Cardiac septum (tissue), 1 donor: ENCODE measurements at places on chromosomes 3 and 15.

DNA sequence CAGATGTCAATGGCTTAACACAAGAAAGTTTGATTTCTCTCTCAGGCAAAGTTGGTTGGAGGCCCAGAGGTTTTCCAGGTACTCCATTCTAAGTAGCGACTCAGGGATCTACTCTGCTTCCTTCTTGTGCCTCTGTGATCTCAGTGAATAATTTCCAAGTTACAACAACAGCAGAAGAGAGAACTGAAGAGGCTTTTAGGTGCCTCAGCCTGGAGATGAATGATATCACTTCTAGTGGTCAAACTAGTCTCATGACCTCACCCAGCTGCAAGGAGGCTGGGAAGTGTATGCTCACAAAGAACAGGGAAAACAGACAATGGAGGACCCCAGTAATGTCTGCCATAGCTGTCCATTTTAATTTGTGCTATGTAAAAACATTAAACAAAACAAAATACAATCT, 4.6 kb upstream of the PRICKLE2 start:
- no peak for DNase-seq

GRCh38 chr3:46442576-46443530, 21.9 kb downstream of the LTF start:
- DNase-seq, result no peak

DNA sequence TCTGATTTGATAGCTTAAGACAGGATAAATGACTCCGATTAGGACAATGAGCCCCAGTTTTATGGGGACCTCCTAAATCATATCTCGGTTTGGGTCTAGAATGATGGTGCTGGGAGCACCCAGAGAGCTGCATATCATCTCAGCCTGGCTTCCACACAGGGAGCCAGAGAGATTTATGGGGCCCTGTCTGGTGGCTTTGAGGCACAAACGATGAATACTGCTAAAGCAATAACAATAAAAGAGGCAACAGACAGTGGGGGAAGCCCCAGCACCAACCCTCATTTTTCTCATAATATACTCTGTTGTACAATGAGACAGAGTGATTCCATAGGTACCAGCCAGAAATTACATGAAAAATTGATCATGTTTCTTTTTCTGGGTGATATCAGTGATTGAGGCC, 889.0 kb upstream of the CFAP20DC start:
- DNase-seq, result no peak

DNA sequence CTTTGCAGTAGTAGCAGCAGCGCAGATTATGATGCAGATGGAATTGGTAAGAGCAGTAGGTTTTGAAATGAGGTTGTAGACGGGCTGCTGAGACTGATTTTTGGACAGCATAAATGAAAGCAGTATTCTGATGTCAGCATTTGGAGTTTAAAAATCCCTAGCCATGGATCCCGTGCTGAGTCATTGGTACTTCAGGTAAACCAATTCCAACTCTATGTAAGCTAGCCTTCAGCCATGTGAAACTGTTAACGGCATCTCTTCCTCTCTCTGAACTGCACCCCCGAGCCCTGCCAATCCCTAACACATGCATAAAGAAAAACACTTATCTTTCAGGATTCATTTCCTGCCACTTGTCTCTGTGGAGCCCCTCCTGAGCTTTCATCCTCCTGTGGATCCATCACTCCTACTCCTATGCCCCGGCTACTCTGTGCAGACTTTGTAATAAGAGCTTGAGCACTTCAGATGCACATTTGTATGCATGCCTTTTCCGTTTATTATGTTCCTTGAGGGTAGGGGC, 119.0 kb downstream of the AKAP13 start:
- DNase-seq, result no peak

GRCh38 chr3:144127700-144128099, 156.1 kb downstream of the DIPK2A start:
- no peak for DNase-seq

DNA sequence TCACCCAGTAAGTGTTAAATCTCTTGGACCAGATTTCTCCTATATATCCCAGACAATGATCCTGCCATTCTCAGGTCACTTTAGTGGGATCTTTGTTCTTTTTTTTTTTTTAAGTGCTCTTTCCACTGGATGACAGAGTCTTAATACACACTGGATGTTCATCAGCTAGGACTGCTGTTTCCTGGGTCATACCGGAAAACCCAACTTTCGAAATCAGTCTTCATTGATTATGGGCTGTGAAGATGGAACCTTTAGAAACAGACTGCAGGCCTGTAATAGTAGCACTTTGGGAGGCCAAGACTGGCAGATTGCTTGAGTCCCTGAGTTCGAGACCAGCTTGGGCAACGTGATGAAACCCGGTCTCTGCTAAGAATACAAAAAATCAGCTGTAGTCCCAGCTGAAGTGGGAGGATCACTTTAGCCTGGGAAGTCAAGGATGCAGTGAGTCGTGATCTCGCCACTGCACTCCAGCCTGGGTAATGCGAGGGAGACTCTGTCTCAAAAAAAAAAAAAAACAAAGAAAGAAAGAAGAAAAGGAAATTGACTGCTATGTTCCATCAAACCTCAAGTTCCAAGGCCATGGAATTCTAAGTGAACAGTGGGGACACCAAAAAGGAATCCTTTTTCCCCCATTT, 2.3 kb downstream of the EOGT start:
- no peak for DNase-seq
